ENCODE measurements at places on chromosomes 4 and X.
A peak's percentile ranks its signal among the peaks of the same experiment; 100 is the strongest.

GRCh38 chr4:42654631-42655268, 2.2 kb downstream of the ATP8A1 start:
- DNase-seq: no peak

DNA sequence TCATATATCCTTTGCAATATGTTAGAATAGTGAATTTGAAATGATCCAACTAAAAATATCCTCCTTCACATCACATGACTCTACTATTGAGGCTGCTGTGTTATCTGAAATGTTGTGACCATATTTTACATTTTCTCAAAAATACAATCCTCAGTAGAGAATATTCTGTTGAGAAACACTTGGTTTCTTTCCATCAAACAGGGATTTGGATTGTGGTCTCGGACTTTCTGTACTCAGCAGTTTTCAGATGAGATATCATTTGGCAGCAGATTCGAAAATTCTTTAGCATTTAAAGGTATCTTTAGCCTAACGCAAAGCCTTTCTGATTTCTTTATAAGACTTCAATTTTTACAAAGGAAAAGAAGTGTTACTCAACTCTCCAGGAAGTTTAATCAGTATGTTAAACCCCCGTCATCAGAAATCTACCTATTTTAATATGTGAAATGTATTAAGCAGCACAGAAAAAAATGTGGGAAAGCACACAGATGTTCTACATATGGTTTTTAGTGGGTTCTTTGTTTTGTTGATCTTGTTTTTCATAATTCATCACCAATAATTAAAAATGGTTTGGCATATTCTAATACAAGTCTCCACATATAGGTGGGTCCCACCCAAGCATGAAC, 55.4 kb upstream of the ANXA3 start:
- DNase-seq: no peak

- DNase-seq: no peak
Observed at GRCh38 chr4:155639704-155640523, 26.7 kb upstream of the GUCY1A1 start.

GRCh38 chr4:173318648-173319211, 15.4 kb downstream of the HMGB2 start:
- no peak for DNase-seq

DNA sequence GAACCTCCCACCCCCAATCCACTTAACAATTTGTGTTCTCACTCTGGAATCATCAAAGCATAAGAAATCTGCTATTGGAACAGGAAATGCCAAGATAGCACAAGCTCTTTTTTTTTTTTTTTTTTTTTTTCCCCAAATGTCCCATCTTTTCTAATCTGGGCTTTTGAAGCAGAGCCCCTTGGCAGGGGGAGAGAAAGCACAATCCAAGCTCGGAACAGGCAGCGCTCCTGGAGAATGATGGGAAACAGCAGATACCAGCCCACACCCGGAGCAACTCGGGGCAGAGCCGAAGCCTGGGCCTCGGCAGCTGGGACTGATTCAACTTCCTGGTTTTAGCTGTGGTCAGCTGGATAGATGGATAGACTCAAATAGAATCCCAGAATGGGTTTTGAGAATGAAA, 235.1 kb downstream of the QDPR start:
- no peak for DNase-seq

GRCh38 chr4:10343656-10344055, 113.6 kb downstream of the ZNF518B start:
- DNase-seq: no peak

- DNase-seq: no peak
Observed at GRCh38 chr4:86664959-86665358, 70.8 kb downstream of the PTPN13 start.

GRCh38 chr4:93828332-93828994, at the start of gene ATOH1:
Gene ATOH1 (plus strand): TSS chr4:93828753. CDS start chr4:93828927, 174 bp downstream.
- no peak for DNase-seq

DNA sequence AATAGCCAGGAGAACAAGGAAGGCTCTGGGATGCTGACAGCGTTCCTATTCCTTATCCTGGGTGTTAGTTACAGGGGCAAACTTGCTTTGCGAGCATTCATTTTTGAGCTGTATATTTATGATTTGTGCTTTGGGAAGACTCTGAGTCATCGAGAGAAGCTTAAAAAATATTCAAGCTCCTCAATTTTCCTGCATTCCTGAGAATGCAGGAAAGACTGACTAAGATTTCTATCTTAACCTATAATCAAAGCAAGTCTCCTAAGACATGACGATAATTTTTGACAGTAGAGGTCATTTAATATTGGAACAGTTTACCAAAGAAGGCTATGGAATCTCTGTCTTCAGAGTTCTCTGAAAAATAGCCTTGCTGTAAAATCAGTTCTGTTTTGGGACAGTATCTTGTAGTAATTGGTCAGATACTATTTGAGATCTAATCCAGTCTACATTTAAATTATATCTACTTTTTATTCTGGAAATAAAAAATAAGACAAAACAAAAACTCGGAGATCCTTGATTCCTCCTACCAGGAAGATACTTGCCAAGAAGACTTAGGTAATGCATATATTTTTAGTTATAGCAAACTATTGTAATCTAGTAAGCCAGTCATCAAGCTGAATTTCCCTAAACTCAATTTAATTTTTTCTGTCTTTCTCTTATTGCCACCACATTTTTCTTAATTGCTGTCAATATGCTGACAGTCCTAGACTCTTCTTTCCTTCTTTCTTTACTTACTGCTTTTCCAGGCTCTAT, 31.7 kb downstream of the BBS12 start:
- DNase-seq: no peak

DNA sequence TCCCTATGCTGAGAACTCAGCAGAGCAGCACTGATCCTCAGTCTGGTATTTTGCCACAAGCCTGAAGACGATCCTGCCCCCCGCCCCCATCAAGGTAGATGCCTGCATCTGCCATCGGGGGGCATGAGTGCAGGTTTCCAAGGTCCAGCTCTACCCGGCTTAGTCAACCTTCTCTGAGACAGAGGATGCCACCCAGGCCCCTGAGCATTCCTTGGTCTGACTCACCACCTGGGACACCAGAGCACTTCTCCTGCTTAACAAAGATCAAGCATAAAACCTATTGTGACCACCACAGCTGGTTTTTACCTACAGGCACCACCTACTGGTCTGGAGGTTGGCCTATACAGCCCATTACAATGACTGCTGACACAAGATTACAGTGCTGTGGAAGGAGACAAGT, 1168.1 kb downstream of the PCDH19 start:
- DNase-seq: no peak

DNA sequence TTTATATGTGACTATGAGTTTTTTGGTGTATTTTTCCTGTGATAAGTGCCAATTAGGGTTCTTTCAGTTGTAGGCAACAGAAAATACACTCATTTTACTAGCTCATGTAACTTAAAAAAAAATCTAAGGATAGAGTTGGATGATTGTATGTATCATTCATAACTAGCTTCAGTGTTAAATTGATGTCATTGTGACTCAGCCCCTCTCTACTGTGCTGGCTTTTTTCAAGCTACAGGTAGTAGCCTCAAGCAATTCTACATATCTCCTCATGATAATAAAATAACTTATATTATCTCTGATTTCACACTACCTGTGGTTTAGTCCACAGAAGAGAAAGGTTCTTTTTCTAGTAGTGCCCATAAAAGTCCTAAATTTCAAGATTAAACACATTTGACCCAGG, 11.9 kb downstream of the WDR17 start:
- DNase-seq: no peak

GRCh38 chr4:76762137-76763130, 135.5 kb downstream of the SOWAHB start:
- no peak for DNase-seq

DNA sequence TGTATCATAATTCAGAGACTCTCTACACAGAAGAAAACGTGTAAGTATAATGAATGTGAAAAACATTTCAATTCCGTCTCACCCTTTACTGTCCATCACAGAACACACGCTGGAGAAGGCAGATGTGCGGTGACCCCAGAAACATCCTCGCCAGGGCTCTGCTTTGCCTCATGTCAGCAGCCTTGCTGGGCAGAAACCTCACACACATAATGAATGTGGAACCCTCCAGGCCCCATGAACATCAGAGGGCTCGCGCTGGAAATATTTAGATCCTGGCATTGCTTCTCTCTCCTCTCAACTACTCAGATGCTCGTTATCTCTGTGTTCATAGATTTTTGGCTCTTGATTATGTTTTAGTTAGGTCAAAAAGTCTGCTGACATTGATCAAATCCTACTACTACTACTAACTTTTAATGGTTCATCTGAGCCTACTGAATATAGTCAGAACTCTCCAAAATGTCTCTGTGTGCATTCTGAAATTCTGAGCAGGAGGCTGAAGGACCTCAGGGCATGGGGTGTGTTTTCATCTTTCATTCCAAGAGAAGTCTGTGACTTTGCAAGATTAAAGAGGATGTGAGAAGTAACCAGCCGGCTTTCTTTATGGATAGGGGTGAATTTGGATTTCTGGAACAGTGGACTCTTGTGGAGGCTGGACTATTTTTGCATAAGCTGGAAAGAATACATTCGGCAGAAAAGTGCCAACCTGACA, 27.0 kb downstream of the SMIM43 start:
- no peak for DNase-seq

DNA sequence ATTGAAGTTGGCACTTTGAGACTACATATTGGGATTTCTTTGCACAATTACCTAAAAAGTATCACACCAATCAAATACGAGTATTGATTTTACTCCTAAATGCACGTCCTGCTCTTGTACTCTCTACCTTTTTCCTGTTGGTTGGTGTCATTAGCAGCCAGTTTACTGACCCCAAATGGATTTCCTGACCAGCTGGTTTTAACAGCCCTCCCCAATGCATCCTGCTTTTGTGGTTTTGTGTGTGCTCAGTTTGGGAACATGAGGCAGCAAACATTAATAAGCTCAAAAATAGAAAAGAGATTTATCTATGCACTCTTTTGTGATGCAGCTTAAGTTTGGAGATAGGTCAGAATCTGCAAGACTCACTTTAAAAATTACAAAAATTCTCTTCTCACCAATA, 230.3 kb downstream of the MAPK10 start:
- no peak for DNase-seq

DNA sequence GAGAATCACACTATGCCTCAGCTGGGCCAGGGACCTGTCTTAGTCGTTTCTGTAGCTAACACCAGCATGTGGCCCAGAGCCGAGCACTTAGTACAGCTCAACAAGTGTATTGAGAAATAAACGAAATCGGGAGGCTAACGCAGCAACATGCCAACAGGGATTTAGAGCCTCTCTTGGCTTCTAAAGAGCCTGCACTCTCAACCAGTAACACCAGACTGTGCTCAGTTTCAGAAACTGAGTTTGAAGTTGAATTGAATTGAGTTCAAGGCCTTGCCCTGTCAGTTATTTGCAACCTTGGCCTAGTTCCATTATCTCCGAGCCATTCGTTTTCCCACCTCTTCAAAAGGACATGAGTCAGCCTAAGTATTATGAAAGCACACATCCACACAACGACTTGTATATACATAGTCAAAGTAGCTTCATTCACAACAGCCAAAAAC, 71.3 kb upstream of the LDB2 start:
- no peak for DNase-seq

DNA sequence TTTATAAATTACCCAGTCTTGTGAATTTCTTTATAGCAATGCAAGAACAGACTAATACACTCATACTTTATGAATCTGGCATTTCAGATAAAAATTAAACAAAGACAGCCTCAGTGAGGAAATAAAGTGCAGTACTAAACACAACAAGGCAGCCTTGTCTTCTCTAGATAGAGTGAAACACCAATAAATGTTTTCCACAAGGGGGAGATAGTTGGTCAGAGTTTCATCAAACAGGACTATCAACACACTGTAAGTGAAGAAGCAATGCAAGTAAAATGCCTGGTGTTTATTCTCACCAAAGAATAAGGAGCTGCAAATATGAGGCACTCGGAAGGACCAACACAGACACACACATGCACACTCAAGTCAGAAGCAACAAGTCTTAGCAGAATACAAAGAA, 62.8 kb downstream of the FAM9B start:
- DNase-seq: peak; percentile 1

DNA sequence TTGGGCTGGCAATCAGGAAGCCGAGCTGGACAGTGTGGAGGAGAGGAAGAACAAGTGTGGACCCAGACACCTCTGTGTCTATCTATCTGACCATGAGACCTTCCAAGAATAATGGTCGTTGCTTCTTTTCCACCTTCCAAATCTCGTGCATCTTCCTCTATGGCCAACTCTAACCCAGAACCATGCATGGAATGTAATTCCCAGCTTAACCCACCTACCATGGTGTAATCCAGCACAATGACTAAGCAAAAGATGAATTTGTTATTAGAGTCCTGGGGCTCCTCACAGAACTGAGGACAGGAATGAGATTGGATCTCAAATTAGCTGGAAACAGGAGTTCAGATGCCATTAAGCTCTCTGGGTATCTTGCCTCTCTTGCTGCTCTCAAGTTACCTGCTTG, 17.4 kb upstream of the TMEM184C start:
- DNase-seq: no peak

- no peak for DNase-seq
Observed at GRCh38 chr4:38615847-38616246, 48.2 kb upstream of the KLF3 start.

DNA sequence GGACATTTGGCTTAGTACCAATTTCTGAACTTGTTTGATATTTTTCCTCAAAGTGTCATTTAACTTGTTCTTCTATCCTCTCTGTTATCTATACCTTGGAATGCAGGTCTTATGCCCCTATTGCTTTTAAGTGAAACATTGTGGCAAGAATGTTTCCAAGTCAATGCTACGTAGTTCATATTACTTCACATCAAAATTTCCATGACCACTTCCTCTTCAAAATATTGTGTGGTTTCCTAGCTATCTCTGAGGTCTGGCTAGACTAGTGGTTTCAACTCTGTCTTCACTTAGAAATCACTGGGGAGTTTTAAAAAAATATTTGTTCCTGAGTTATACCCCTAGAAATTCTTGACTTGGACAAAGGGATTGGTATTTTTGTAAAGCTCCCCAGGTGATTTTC, 20.2 kb upstream of the RASGEF1B start:
- DNase-seq: no peak

- DNase-seq: no peak
Observed at GRCh38 chr4:9903317-9903716, 118.0 kb downstream of the SLC2A9 start.

Data from NCI-H2081 treated with DMSO at 0.1 percent for 48 hours (cell line).